ENCODE measurements at places on chromosomes 2 and 18.

- H3K27ac ChIP-seq = no peak overlapping the region
- no peaks in the 10 kb centered on the region for H3K36me3 ChIP-seq
- H3K4me3 ChIP-seq = no peak overlapping the region
- DNase-seq = no peak
- no peaks in the 10 kb centered on the region for H3K27me3 ChIP-seq
Measured at GRCh38 chr2:136137982-136138381, 20.0 kb upstream of the CXCR4 start.

GRCh38 chr18:45255197-45255890, 359.9 kb upstream of the SLC14A2 start:
- no peaks in the 10 kb centered on the region for H3K4me1 ChIP-seq
- no peak overlapping the region for H3K27ac ChIP-seq
- no peaks in the 10 kb centered on the region for H3K36me3 ChIP-seq
- no peak overlapping the region for H3K4me3 ChIP-seq
- no peaks in the 10 kb centered on the region for H3K27me3 ChIP-seq
- no peak for DNase-seq

GRCh38 chr2:68046224-68046623, 16.6 kb downstream of the C1D start:
- H3K4me3 ChIP-seq = no peak overlapping the region
- H3K27me3 ChIP-seq = no peaks in the 10 kb centered on the region
- DNase-seq = no peak
- H3K36me3 ChIP-seq = no peaks in the 10 kb centered on the region
- no peaks in the 10 kb centered on the region for H3K4me1 ChIP-seq

GRCh38 chr18:48825101-48825745, 125.5 kb downstream of the SMAD7 start:
- peak; percentile 35 for DNase-seq
- peaks cover 5% of the 10 kb centered on the region for H3K4me1 ChIP-seq
- H3K27me3 ChIP-seq = no peaks in the 10 kb centered on the region
- peak overlapping the region; percentile 33 for H3K27ac ChIP-seq
- H3K36me3 ChIP-seq = peaks cover 7% of the 10 kb centered on the region

- H3K36me3 ChIP-seq = no peaks in the 10 kb centered on the region
- H3K4me1 ChIP-seq = no peaks in the 10 kb centered on the region
- peak; percentile 70 for DNase-seq
- no peak overlapping the region for H3K4me3 ChIP-seq
Measured at GRCh38 chr2:74919827-74920226, 38.6 kb upstream of the POLE4 start.

GRCh38 chr2:120709608-120710041, 26.0 kb upstream of the GLI2 start:
- H3K36me3 ChIP-seq = no peaks in the 10 kb centered on the region
- H3K4me1 ChIP-seq = no peaks in the 10 kb centered on the region
- H3K27ac ChIP-seq = no peak overlapping the region
- H3K27me3 ChIP-seq = no peaks in the 10 kb centered on the region
- DNase-seq = no peak

DNA sequence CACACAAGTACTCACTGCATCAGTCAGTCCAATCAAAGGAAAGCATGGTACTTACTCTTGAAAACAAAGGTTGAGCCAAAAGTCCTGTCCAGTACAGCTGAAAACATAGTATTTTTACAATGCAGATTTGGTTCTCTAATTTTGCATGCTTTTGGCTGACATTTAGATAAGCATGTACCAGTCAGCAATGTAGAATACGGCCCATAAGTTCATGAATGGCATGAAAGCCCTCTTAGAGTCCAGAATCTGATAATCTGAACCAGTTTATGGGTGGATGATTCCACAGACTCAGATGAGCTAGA, 90.2 kb downstream of the CCBE1 start:
- H3K36me3 ChIP-seq = no peaks in the 10 kb centered on the region
- no peak overlapping the region for H3K4me3 ChIP-seq
- DNase-seq = no peak
- H3K27ac ChIP-seq = no peak overlapping the region
- no peaks in the 10 kb centered on the region for H3K27me3 ChIP-seq
- H3K4me1 ChIP-seq = no peaks in the 10 kb centered on the region

DNA sequence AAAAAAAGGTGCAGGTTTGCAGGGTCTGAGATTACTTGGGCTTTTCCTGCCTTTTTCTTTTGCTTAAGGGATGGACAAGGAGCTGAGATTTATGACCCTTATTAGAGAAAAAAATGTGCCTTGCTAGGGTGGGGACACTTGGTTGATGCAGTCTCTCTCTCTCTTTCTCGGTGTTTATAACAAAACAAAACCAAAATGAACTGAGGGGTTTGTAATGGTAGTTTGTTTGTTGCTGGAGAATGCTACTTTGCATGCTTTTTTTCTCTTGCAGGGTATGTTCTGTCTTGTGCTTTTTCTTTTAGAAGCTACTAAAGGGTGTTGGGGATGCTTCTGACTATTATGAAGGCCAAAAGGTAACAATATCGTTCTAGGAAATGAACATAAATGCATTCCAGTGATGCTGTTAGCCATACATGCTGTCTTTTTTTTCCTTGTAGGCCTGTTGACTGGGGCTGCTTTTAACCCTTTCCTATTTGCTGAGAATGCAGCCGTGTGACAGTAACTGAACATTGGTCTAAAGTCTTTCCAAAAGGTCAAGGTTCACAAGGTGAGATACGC, 435 bp downstream of the ZNF532 start:
- H3K36me3 ChIP-seq = no peaks in the 10 kb centered on the region
- no peak for DNase-seq
- H3K4me1 ChIP-seq = no peaks in the 10 kb centered on the region
- no peak overlapping the region for H3K4me3 ChIP-seq
- H3K27me3 ChIP-seq = no peaks in the 10 kb centered on the region

GRCh38 chr2:141767691-141768090, 363.1 kb downstream of the LRP1B start:
- no peak overlapping the region for H3K4me3 ChIP-seq
- H3K4me1 ChIP-seq = no peaks in the 10 kb centered on the region
- no peaks in the 10 kb centered on the region for H3K36me3 ChIP-seq
- no peak overlapping the region for H3K27ac ChIP-seq
- DNase-seq = no peak

- H3K27me3 ChIP-seq = no peaks in the 10 kb centered on the region
- no peaks in the 10 kb centered on the region for H3K36me3 ChIP-seq
- no peak overlapping the region for H3K4me3 ChIP-seq
- H3K4me1 ChIP-seq = no peaks in the 10 kb centered on the region
Measured at GRCh38 chr2:171389780-171390179, 44.0 kb downstream of the METTL8 start.

- no peak overlapping the region for H3K27ac ChIP-seq
- H3K4me3 ChIP-seq = no peak overlapping the region
- no peaks in the 10 kb centered on the region for H3K27me3 ChIP-seq
- no peak for DNase-seq
- no peaks in the 10 kb centered on the region for H3K36me3 ChIP-seq
Measured at GRCh38 chr2:98775146-98775986, 44.4 kb upstream of the MGAT4A start.

- H3K4me3 ChIP-seq = no peak overlapping the region
- H3K4me1 ChIP-seq = peaks cover 2% of the 10 kb centered on the region
- H3K27me3 ChIP-seq = no peaks in the 10 kb centered on the region
Measured at GRCh38 chr18:8603663-8604520, 5.3 kb upstream of the RAB12 start.

DNA sequence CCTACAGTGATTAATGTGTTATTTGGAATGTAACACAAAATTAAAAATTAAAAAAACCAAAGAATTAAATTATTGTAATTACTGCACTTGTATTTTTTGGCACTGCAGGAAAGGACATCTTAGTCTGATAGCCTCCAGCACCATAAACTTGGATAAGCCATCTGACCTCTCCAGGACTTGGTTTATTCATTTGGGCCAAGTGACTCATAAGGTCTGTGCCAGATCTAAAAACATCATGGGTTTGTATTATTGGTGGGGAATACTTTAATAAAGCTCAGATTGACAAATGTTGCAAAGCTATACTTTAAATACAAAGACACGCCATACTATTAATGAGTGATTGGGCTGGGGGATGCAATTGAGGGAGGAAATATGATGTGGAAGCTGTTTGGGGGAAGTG, 225.2 kb downstream of the ZNF521 start:
- H3K27ac ChIP-seq = no peak overlapping the region
- H3K4me1 ChIP-seq = no peaks in the 10 kb centered on the region
- no peaks in the 10 kb centered on the region for H3K27me3 ChIP-seq
- no peak overlapping the region for H3K4me3 ChIP-seq
- no peak for DNase-seq

GRCh38 chr2:51071191-51071590, 39.3 kb upstream of the NRXN1 start:
- no peak overlapping the region for H3K4me3 ChIP-seq
- no peaks in the 10 kb centered on the region for H3K27me3 ChIP-seq
- no peaks in the 10 kb centered on the region for H3K4me1 ChIP-seq
- DNase-seq = no peak

GRCh38 chr18:31651369-31651768, 33.0 kb downstream of the B4GALT6 start:
- no peaks in the 10 kb centered on the region for H3K36me3 ChIP-seq
- no peaks in the 10 kb centered on the region for H3K27me3 ChIP-seq
- no peaks in the 10 kb centered on the region for H3K4me1 ChIP-seq
- no peak overlapping the region for H3K4me3 ChIP-seq
- DNase-seq = no peak

DNA sequence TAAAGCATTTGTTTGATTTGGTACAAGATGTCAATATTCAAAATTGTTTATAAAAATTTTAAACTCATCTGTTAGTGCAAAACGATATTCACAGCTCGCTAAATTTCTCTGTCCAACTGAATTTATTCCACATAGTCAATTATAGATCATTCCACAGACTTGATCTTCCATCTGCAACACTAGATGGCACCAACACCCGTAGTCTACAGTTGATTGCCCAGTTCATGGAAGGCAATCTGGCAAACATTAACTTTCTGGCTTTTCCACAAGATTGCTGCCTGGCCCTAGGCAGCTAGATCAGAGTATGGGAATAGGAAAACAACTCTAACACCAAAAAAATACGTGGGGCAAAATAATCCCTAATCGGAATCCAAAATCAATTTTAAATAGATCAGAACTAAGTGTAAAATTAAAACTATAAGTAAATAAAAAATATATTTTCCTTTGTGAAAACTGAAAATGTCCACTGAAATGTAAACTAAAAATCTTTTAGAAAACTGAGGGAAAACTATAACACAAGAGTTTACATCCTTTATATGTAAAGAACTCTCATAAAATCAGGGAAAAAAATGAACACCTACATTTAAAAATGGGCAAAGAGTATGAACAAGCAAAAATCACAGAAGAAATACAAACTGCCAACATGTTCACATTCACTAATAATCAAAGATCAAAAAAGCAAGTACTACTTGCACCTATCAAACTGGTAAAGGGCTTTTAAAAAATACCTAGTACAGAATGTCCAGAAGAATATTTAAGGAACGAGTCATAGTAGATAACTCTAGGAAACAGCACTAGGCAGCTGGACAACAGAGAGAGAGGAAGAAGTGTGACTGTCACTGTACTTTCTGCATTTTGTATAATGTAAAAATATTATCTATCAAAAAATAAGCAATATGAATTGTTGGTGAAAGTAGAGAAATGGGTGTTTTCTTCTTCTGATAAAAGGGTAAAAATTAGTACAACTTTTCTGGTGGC, 35.0 kb downstream of the RTN4 start:
- H3K27ac ChIP-seq = no peak overlapping the region
- no peak overlapping the region for H3K4me3 ChIP-seq

GRCh38 chr2:236408090-236408489, 143.9 kb upstream of the ASB18 start:
- H3K4me1 ChIP-seq = no peaks in the 10 kb centered on the region
- H3K36me3 ChIP-seq = no peaks in the 10 kb centered on the region
- DNase-seq = no peak
- H3K27ac ChIP-seq = no peak overlapping the region
- H3K27me3 ChIP-seq = no peaks in the 10 kb centered on the region
- H3K4me3 ChIP-seq = no peak overlapping the region

GRCh38 chr2:98334439-98335078, 11.7 kb upstream of the CNGA3 start:
- no peak for DNase-seq
- no peak overlapping the region for H3K4me3 ChIP-seq
- no peaks in the 10 kb centered on the region for H3K27me3 ChIP-seq
- H3K27ac ChIP-seq = no peak overlapping the region
- H3K4me1 ChIP-seq = no peaks in the 10 kb centered on the region

DNA sequence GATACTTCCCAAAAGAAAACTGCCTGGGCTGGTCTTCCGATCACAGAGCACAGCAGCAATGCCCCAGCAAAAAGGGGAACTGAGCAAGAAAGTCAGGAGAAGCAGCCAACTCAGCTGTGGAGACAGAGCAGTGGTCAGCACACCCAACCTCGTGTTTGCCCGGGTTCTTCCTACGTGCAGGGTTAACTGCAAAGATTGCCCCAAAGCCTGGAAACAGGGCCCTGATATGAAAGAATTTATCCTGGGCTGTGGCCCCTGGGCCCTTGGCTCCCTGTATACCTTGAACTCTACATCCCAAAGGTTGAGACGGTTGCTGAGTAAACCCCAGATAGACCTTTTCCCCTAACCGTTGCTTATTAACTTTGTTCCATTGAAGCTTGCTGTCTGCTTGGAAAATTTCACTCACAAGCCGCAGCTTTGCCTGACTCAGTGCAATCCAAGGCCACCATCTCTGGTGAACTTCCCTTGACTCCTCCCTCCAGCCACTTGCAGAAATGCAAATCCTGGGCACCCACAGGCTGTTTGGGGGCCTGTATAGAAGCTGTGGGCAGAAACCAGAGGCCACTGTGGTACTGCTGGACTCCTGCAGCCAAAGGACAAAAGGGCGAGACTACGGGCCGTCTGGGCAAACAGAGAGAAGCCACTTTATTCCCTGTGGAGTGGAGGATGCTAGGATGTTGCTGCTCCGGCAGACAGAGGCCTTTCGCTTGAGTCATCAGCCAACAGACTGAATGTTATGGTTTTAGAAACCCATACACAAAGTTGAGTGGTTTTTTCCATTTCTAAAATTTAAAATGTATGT, 18.2 kb downstream of the NRP2 start:
- no peaks in the 10 kb centered on the region for H3K27me3 ChIP-seq
- no peak overlapping the region for H3K27ac ChIP-seq
- DNase-seq = no peak
- no peak overlapping the region for H3K4me3 ChIP-seq

DNA sequence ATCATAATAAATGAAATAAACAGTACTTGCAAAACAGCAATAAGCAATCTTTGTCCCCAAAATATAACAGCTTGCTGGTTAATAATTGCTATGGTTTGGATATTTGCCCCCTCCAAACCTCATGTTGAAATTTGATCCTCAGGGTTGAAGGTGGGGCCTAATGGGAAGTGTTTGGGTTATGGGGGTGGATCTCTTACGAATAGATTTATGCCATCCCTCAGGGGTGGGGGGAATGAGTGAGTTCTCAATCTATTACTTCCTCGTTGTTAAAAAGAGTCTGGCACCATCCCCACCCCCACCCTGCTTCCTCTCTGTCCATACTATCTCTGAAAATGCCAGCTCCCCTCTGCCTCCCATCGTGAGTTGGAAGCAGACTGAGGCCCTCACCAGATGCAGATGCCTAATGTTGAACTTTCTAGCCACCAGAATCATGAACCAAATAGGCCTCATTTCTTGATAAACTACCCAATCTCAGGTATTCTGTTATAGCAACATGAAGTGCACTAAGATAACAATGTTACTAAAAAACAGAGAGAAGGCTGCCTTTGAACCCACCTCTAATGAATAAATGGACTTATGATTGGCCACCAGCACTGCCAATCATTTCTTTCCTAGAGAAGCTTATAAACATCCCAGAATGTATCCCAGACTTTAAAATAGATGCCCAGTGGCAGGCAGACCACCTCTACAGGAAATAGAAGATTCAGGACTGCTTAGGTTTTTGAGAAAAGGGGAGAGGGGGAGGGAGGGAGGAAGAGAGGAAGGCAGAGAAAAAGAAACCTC, 90.1 kb downstream of the ALPK2 start:
- peak overlapping the region; percentile 69 for H3K27ac ChIP-seq
- H3K4me3 ChIP-seq = no peak overlapping the region
- no peaks in the 10 kb centered on the region for H3K27me3 ChIP-seq
- no peaks in the 10 kb centered on the region for H3K36me3 ChIP-seq
- peak; percentile 38 for DNase-seq
- no peaks in the 10 kb centered on the region for H3K4me1 ChIP-seq
